ENCODE measurements at places on chromosomes 5 and 9. TPM values are rescaled to one million over a fixed set of nuclear protein-coding genes. Genes with fewer than 3 reads are reported as not detected.

DNA sequence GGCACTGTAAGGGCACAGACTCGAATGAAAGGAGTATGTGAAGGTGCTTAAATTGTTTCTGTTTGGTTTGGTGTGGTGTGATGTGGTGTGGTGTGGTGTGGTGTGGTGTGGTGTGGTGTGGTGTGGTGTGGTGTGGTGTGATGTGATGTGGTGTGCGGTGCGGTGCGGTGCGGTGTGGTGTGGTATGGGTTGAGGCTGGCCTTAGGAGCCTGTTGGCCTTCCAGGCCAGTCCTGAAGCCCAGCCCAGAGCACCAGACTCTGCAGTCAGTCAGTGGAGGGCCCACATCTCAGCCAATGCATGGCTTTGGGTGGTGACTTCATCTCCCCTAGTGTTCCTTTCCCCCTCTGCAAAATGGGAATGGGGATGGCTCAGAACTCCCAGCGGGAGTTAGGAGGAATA is 85.8 kb downstream of the KCNIP1 start:
- no peak overlapping the region for H3K4me3 ChIP-seq
- no peak overlapping the region for H3K27ac ChIP-seq
- DNase-seq: no peak
- no peaks in the 10 kb centered on the region for H3K36me3 ChIP-seq

DNA sequence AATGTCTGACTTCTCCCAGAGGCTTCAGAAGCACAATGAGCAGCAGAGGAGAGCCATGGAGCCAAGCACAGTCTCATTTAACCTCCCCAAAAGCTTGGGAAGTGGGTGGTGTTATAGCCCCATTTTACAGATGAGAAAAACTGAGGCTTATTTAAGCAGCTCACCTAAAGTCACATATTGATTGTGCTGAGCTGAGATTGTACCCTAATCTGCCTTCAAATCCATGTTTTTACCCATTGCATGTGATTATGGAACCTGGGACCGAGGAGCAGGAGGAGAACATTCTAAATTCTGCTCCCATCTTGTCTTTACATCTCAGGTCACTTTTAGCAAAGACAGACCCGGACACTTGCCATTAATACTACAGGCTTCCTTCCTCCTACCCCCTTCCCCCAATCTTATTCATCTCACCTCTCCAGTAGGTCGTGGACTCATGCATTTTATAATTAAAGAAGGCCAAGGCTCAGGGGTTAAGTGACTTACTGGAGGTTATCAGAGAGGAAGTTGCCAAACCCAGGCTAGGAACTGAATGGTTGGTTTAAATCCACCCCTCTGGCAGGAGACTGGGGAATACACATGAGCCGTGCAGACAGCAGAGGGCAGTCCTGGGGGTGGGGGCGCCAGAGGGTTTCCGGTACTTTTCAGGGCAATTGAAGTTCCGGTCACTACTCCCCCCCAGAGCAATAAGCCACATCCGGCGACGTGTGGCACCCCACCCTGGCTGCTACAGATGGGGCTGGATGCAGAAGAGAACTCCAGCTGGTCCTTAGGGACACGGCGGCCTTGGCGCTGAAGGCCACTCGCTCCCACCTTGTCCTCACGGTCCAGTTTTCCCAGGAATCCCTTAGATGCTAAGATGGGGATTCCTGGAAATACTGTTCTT is 51.0 kb upstream of the IL17B start:
- DNase-seq: peak; percentile 19
- H3K4me3 ChIP-seq: no peak overlapping the region
- H3K27ac ChIP-seq: no peak overlapping the region
- peaks cover 18% of the 10 kb centered on the region for H3K4me1 ChIP-seq
- H3K27me3 ChIP-seq: peaks cover 1% of the 10 kb centered on the region

DNA sequence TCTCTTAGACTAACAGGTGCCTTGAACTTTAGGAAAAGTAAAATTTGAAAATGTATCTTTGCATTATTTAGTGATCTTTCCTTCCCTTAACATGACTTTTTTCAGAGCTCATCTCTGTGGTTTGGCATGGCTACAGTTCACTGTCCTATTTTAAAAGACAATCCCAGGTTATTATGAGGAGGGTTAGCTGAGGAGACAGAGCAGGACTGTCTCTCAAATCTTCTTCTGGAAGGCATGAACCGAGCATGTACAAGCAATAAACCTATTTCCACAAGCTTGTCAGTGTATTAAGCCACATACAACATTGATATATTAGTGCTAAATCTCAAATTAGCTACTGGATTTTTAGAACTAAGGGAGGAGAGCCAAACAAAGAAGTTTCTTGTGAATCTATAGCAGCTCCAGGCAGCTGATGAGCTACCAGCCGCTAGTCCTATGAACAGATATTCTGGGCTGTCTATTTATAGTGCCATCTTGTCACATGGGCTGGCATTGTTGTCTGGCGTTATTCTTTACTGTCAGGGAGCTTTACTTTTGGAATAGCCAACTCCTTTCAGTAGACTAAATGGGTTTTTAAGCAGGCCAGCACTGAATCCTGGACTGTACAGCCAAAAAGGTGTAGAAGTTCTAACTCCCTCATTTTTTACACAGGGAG is 171.2 kb upstream of the ACTBL2 start:
- no peak overlapping the region for H3K4me3 ChIP-seq
- no peaks in the 10 kb centered on the region for H3K4me1 ChIP-seq
- H3K27me3 ChIP-seq: peaks cover 2% of the 10 kb centered on the region
- H3K36me3 ChIP-seq: no peaks in the 10 kb centered on the region
- DNase-seq: no peak
- no peak overlapping the region for H3K27ac ChIP-seq

- no peak overlapping the region for H3K4me3 ChIP-seq
- peaks cover 2% of the 10 kb centered on the region for H3K27me3 ChIP-seq
- H3K4me1 ChIP-seq: no peaks in the 10 kb centered on the region
- no peak for DNase-seq
- no peaks in the 10 kb centered on the region for H3K36me3 ChIP-seq
These were observed 155.3 kb downstream of the MACROH2A1 start for GRCh38 chr5:135243556-135244285.

DNA sequence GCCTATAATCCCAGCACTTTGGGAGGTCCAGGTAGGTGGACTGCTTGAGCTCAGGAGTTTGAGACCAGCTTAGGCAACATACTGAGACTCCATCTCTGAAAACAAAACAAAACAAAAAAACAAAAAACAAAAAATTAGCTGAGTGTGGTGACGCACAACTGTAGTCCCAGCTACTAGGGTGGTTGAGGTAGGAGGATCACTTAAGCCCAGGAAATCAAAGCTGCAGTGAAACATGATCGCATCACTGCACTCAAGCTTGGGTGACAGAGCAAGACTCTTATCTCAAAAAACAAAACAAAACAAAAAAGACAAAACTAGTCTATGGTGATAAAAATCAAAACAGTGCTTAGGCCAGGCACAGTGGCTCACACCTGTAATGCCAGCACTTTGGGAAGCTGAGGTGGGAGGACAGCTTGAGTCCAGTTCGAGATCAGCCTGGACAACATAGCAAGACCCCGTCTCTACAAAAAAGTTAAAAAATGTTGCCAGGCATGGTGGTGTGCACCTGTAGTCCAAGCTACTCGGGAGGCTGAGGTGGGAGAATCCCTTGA is 28.8 kb downstream of the FBXO10 start:
- no peak overlapping the region for H3K27ac ChIP-seq
- no peaks in the 10 kb centered on the region for H3K4me1 ChIP-seq
- no peak for DNase-seq
- H3K27me3 ChIP-seq: no peaks in the 10 kb centered on the region
- H3K36me3 ChIP-seq: peaks cover 7% of the 10 kb centered on the region

DNA sequence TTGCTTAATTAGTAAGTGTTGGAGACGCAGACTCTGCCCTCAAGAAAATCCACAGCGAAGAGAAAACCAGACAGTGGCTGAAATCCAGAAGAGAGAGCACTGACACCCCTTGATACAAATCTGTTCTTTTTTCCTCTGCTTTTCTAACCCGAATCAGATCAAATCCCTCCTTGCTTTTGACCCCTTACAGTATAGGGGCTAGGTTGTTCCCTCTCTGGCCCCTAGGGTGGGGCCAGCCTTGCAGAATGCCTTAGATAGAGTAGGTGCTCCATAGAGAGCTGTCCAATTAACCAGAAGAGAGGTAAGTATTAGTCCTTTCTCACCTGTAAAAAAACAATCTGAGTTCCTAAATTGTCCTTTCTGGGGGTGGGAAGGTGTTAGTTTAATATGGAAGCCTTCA is 10.1 kb downstream of the C1QTNF2 start:
- no peaks in the 10 kb centered on the region for H3K4me1 ChIP-seq
- no peak overlapping the region for H3K4me3 ChIP-seq
- H3K36me3 ChIP-seq: no peaks in the 10 kb centered on the region
- DNase-seq: no peak

- H3K27me3 ChIP-seq: no peaks in the 10 kb centered on the region
These were observed 3.3 kb downstream of the HK3 start for GRCh38 chr5:176895831-176896230.

GRCh38 chr9:134315716-134316448 is 10.4 kb upstream of the RXRA start:
- no peak overlapping the region for H3K4me3 ChIP-seq
- H3K4me1 ChIP-seq: no peaks in the 10 kb centered on the region
- H3K36me3 ChIP-seq: no peaks in the 10 kb centered on the region
- DNase-seq: no peak

DNA sequence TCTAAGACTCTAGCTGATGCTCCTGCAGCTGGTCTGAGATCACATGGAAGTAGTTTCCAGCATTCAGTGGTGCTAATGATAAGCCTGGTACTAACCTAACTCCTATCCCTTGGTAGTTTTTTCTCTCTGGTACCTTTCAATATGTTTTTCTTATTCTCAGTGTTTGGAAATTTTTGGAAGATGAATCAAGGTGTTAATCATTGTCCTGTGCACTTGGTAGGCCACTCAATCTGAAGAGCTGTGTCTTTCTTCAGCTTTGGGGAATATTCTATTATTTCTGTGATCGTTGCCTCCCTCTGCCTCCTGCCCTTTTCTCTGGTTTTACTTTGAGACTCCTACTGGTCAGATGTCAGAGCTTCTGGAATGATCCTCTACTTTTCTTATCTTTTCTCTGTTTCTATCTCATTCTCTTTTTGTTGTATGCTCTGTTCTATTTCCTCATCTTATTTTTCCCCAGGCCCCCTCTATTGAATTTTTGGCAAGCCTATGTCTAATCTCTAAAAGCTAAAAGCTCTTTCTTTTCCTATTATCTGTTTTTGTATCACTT is 136.8 kb downstream of the APBA1 start:
- H3K4me3 ChIP-seq: no peak overlapping the region
- no peaks in the 10 kb centered on the region for H3K36me3 ChIP-seq
- H3K4me1 ChIP-seq: no peaks in the 10 kb centered on the region
- no peaks in the 10 kb centered on the region for H3K27me3 ChIP-seq

DNA sequence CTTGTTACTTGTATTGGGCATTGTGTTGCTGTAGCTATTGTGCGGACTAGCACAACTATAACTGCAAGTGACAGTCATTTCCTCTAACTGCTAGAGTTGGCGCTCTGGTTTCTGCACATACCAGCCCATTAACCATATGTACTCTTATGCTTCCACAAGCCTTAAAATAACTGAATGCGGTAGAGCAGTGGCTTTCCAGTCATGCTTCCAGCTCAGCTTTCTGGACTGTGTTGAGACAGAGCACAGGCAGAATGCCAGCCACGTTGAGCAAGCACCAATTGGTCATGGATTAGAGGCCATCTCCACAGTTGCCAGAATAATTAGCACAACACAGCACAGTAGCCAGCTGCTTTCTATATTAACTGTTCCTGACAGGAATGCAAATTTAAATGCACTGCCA is 12.2 kb downstream of the INVS start:
- peaks cover 5% of the 10 kb centered on the region for H3K4me1 ChIP-seq
- H3K36me3 ChIP-seq: no peaks in the 10 kb centered on the region
- H3K27me3 ChIP-seq: no peaks in the 10 kb centered on the region

GRCh38 chr9:93431539-93432105 is 19.9 kb upstream of the FAM120A start:
- H3K36me3 ChIP-seq: no peaks in the 10 kb centered on the region
- no peak for DNase-seq
- H3K4me3 ChIP-seq: no peak overlapping the region

- no peak overlapping the region for H3K27ac ChIP-seq
- no peak overlapping the region for H3K4me3 ChIP-seq
- H3K36me3 ChIP-seq: no peaks in the 10 kb centered on the region
- peaks cover 5% of the 10 kb centered on the region for H3K27me3 ChIP-seq
- DNase-seq: no peak
These were observed 32.5 kb upstream of the GNA14 start for GRCh38 chr9:77680581-77680980.

DNA sequence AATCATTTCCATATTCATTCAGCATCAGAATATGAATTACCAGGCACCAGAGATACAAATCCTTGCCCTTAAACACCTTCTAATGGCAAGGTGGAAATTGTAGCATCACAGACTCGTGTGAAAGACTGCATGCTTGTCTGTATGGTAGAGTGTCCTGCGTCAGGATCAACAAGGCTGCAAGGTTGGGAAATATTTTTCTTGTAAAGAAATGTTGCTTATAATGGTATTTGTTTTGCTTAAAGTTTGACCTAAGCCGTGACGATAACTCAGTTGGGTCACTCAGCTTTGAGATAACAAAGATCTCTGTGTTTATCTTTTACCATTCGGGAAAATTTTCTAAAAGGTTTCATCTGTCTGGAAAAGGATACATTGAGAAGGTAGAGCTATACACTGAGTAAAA is 87.6 kb downstream of the BASP1 start:
- no peaks in the 10 kb centered on the region for H3K36me3 ChIP-seq
- H3K4me3 ChIP-seq: no peak overlapping the region
- H3K27me3 ChIP-seq: no peaks in the 10 kb centered on the region
- no peak for DNase-seq
- no peaks in the 10 kb centered on the region for H3K4me1 ChIP-seq

DNA sequence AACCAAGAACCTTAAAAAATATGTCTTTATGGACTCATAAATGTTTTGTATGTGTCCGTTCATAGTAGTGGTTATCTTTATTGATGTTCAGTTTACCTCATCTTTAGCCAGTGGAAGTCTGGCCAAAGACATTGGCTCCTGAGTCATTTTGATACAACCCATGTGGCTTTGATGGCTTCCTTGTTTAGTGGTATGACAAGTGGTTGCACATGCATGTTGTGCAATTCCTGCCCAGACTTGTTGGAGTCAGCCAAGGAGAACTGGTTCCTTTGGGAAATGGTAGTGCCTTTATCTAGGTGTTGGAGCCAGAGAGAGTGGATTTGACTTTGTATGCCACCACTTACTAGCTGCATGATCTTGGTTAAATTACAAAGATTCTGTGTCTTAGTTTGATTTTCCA is 94.3 kb downstream of the RPS23 start:
- no peak overlapping the region for H3K27ac ChIP-seq
- no peaks in the 10 kb centered on the region for H3K4me1 ChIP-seq
- DNase-seq: no peak
- no peaks in the 10 kb centered on the region for H3K27me3 ChIP-seq

The PTPRD gene
- not detected for polyA plus RNA-seq

The PTAR1 gene
- 16.1 TPM for polyA plus RNA-seq

The FANCG gene
- polyA plus RNA-seq: 9.5 TPM

The DDX4 gene
- polyA plus RNA-seq: not detected

The TMEM252 gene
- polyA plus RNA-seq: not detected

The CYFIP2 gene
- 513 TPM for polyA plus RNA-seq

The CCNI2 gene
- 0.13 TPM for polyA plus RNA-seq
